ENCODE measurements at places on chromosomes 7 and 10.
A peak's percentile ranks its signal among the peaks of the same experiment; 100 is the strongest.

GRCh38 chr7:157690833-157691585 is 354.2 kb downstream of the DNAJB6 start:
- DNase-seq = peak; percentile 83

- peak; percentile 51 for DNase-seq
Observed at GRCh38 chr7:107966711-107967110, 36.2 kb downstream of the LAMB1 start.

- no peak for DNase-seq
Observed at GRCh38 chr7:55110993-55111361, 92.2 kb downstream of the EGFR start.

DNA sequence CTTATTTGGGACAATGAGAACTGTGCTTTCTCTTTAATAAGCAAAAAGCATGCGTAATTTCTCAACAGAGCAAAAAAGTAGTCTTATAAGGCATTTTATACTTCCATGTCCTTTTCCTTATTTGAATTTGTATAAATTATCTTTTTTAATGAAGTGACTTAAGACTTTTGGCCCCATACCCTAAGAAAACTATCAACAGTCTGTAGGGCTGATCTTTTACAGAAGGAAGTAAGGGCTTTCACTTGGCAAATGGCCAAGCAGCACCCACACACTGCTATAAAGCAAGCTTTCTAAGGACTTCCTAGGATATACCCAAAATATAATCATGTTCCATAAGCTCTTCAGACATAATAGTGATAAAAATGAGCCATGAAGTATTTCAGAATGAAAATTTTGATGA is 3.4 kb downstream of the CRPPA start:
- no peak for DNase-seq

GRCh38 chr10:62812672-62813439 is 3.3 kb downstream of the EGR2 start:
- no peak for DNase-seq

GRCh38 chr7:122901250-122901649 is 15.0 kb upstream of the CADPS2 start:
- no peak for DNase-seq

DNA sequence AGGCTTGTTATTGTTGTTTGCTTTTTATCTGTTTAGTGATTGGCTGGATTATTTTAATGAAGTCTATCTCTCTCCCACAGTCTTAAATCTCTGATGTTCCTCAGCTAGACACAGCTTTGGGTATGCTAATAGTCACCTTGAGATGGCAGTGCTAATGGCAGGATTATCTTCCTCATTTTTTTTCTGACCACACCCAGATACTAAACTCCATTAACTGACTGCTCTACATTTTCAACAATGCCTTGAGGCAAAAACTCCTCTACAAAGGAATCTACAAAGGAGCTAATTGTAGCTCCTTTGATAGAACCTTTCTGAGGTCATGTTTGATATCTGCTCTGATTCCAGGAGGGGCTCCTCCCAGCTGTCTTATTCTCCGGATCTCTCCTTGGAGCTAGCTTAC is 122.6 kb downstream of the HBP1 start:
- no peak for DNase-seq

DNA sequence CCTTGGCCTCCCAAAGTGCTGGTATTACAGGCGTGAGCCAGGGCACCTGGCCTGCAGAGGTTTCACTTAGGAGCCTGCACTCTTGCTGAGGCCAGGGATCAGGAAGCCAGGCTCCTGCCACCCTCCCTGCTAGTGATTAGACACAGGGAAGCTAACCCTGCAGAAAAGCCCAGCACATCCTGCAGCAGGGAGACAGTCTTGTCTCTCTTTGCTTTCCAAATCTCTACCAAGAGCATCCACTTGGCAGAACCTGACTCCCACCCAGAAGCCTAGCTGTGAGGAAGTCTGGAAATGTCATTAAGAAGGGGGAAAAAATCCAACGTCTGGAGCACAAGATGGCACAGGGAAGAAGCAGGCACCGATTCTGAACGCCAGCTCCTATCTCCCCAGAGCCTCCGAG is 8.0 kb upstream of the FAM171A1 start:
- DNase-seq = no peak

- no peak for DNase-seq
Observed at GRCh38 chr10:85979598-85979997, 387.0 kb downstream of the GRID1 start.

- no peak for DNase-seq
Observed at GRCh38 chr7:55475855-55476803, 96.2 kb downstream of the VOPP1 start.

DNA sequence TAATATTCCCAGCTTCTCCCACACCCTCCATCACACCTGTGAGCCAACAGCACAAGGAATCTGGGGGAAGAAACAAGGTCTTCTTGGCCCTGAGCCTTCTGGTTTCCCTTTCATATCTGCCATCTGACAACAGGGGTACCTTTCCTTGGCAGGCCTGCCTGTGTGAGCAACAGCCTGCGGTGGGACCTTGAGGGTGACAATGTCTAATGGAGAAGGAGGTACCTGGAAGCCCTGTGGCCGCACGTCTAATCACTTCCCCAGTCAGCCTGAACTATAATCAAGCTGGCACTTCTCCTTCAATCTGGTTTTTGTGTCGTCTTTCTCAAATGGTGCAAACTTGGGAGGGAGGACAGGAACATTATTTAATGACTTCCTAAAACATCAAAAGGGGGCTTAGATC is 41.2 kb downstream of the NRCAM start:
- no peak for DNase-seq
